ENCODE measurements at places on chromosomes 3 and 15. TPM values are rescaled to one million over a fixed set of nuclear protein-coding genes. Genes with fewer than 3 reads are reported as not detected.
A peak's percentile ranks its signal among the peaks of the same experiment; 100 is the strongest.

- H3K27me3 ChIP-seq, result no peaks in the 10 kb centered on the region
- H3K27ac ChIP-seq, result peak overlapping the region; percentile 49
- no peak overlapping the region for H3K4me3 ChIP-seq
- no peaks in the 10 kb centered on the region for H3K36me3 ChIP-seq
- peak; percentile 81 for DNase-seq
- H3K4me1 ChIP-seq, result peaks cover 54% of the 10 kb centered on the region
These were observed 71.0 kb downstream of the WWTR1 start for GRCh38 chr3:149586871-149587270.

TRIM42 gene
- not detected for total RNA-seq

DNA sequence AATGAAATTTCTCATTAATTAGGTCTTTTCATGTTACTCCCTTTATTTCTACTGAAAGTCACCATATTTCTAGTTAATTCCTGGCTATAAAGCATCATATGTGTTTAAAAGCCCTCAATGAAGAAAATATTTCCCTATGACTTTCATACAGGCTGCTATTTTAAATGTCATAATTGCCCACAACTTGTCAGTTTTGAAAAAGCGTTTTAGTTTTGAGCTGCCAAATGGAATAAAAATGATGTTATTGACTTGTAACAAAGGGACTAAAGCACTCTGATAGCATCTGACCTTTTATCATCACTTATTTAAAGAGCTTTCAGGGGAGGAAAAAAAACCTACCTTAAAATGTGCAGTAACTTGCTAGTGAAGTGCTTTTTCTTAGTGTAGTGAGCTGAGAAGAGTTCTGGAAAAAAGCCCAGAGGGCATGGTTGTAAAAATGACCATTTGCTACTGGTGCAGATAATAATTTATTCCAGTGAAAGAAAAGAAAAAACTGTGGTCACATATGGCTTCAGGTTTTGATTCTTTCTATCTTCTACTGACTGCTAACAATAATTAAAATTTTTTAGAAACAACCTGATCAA is 877.2 kb downstream of the CADM2 start:
- DNase-seq, result no peak
- H3K36me3 ChIP-seq, result no peaks in the 10 kb centered on the region
- no peaks in the 10 kb centered on the region for H3K27me3 ChIP-seq
- H3K27ac ChIP-seq, result no peak overlapping the region

ASB14 gene
- total RNA-seq, result not detected

DNA sequence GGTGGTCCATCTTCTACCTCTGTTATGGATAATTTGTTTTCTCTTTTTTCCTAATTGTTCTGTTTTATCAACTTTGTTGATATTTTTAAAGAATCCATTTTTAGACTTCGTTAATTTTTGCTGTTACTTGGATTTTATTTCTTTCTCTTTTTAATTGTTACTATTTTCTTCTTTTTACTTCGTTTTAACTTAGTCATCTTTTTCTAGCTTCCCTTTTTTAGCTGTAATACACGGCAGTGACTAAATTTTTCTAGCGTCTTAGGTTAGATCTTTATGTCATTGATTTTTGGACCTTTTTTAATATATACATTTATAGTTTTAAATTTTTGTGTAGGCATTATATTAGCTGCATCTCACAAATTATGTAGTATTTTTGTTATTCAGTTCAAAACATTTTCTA is 33.1 kb downstream of the ARIH2 start:
- H3K27me3 ChIP-seq, result no peaks in the 10 kb centered on the region
- H3K4me1 ChIP-seq, result no peaks in the 10 kb centered on the region
- H3K4me3 ChIP-seq, result no peak overlapping the region
- no peak overlapping the region for H3K27ac ChIP-seq
- no peak for DNase-seq

Measured in astrocyte (in vitro differentiated cells and primary cell).